ENCODE measurements at places on chromosomes 2 and 18.

DNA sequence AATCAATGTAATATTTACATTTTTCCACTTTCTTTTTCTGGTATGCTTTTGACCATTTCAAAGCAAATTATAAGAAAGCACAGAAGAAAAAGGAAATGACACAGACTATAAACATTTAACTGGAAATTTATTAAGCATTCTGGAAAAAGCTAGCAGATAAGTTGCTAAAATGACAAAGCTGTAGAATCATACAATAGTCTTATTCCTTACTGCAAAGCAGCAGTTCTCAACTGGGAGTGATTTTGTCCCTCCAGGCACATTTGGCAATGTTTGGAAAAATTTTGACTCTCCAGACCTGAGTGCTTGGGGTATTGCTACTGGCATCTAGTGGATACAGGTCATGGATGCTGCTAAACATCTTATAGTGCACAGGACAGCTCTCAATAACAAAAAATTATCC is 75.1 kb downstream of the MBD5 start:
- DNase-seq, result no peak

DNA sequence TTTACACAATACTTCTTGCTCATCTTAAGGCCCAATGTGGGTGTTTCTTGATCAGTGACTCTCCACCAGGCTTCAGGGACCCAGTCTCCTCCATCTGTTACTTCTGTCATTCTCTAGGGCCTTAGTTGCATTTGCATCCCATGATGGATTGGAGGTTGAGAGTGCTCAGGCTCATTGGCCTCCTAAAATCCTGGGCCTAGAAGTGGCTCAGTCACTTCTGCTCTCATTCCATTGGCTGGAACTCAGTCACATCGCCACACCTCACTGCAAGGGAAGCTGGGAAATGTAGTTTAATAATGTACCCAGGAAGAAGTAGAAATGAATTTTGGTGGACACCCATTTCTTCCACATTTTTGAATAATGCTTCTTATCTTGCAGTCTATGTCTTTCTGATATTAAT is 223.5 kb downstream of the HRH4 start:
- DNase-seq, result no peak

DNA sequence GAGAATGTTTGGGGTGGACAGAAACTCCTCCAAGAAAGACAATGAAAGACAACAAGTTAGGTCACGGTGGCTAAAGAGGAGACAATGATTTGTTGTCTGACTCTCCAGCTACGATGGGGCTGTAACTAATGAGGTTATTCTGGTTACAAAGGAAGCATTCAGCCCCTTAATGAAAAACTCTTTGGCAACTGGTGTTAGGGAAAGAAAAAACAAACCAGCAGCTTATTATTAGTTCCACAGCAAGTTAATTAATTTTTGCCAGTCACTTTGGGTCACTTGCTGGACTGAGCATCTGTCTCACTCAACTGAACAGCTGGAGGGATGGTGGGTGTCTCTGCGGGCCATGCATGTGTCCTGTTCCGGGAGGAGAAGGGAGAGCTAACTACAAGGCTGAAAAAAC is 263.7 kb downstream of the ALK start:
- no peak for DNase-seq

DNA sequence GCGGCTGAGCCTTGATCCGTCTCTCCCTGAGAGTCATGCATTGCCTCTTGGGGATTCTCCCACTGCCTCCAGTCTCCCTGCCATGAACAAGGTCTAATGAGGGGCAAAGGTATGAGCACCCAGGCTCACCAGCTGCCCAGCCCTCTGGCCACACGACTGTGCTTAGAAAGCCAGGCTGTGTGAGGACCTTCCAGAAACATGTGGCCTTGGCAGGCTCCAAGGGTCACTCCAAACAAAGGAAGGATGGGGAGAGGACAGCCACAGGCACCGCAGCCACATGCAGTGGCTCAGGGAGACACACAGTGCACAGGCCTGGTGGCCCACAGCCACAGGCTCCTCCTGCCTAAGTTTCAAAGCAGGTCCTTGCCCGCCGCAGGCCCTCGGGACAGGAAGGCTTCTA is 35.8 kb downstream of the TGFA start:
- DNase-seq, result no peak

DNA sequence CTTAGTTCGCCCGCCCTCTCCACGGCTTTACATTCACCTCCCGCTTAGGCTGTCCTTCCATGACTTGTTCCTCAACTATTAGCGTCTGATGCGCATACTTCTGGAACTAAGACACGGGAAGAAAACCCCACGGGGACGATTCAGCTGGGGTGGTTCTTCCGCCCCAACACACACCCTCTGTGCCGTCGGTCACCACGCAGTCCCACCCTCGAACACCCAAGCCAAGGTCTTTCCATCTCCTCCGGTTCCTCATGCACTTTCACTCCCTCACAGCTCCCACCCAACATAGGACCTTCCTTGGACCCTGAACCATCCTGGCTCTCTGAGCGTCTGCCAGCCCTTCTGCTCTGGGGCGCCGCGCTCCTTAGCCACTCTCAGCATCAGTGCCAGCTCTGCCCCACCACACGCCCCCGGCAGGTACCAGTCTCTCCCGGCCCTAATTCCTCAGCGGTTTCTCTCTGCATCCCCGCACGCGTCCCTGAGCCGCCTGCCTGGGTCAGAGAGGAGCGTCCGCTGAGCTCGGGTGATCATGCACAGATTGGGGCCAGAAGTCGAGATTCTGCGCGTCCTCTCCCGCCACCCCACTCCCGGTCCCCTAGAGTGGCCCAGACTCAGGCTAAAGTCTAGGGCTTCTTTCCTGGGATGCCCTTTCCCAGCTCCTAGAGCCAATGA is 522 bp upstream of the SRD5A2 start:
- DNase-seq, result no peak

DNA sequence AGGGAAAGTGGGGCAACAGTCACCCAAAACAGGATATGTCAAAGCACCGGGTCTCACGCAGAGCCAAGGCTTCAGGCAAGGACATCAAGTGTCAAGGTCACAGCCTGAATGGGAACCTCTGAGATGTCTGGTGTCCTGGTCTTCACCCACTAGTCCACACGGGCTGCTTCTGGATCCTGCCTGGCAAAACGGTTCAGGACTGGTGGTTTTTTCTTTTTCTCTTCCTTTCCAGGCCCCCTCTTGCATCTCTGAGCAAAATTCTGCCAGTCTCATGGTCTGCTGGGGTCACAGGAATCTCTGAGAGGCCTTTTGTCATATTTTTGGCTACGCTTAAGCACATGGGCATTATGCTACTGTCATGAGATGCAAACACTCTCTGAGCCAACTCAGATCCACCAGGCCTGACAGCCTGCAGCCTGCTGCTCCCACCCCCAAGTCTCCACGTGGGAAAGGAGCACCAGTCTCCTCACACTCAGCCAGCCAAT is 518.2 kb upstream of the ZEB2 start:
- no peak for DNase-seq

- no peak for DNase-seq
Measured at GRCh38 chr18:10458691-10459090, 4.3 kb downstream of the APCDD1 start.

DNA sequence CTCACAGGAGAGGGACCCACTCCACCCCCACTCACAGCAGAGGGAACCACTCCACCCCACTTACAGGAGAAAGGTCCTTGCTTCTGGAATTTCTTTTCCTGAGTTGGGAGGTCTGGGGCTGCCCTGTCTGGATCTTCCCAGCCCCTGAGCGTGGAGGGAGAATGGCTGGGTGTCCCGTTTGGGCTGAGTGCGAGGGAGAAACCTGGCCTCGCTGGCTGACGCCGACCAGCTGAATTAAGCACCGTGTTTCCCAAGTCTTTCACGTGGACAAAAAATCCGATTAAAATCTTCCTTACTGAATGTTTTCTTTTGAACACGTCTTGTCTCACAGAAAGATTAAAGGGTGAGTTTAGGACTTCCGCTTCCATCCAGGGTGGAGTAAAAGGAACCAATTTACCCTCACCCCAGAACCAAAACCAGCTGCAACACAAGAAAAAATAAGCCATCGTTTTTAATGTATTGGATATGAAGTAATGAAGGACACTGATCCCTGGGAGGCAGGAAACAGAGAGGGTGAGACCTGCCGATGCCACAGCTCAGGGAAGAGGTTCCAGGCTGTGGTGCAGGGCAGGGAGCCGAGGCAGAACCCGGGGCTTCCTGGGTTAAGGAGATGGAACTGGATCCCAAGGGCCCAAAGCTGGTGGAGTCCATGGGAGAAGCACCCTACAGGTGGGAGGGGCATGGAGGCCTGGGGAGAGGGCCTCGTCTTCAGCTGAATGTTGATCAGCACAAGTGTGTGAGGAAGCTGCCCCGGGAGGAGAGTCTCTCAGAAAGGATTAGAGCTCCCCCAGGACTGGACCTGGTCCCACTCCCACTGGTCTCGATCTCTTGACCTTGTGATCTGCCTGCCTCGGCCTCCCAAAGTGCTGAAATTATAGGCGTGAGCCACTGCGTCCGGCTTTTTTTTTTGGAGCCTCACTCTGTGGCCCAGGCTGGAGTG is 60.3 kb downstream of the RTP5 start:
- no peak for DNase-seq

DNA sequence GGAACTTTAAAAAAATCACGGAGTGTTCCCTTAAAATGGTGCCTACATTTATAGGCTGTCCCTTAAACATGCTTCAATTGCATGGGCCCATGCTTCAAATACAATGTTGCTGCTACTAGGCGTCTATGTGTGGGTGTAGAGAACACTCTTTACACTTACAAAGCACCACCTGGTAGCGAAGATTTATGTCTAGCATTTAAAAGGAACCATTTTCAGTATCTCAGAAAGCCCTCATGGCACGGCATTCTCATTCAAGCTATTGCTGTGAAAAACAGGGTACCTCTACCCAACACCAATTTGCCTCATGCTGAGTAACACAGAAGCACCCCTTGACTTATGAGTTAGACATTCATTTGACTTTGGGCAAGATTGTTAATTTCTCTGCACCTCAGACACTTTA is 112.9 kb upstream of the CNTNAP5 start:
- DNase-seq, result no peak

GRCh38 chr2:128103407-128103806 is 12.4 kb downstream of the UGGT1 start:
- DNase-seq, result no peak

GRCh38 chr2:186925514-186925913 is 76.5 kb upstream of the ZSWIM2 start:
- DNase-seq, result no peak

DNA sequence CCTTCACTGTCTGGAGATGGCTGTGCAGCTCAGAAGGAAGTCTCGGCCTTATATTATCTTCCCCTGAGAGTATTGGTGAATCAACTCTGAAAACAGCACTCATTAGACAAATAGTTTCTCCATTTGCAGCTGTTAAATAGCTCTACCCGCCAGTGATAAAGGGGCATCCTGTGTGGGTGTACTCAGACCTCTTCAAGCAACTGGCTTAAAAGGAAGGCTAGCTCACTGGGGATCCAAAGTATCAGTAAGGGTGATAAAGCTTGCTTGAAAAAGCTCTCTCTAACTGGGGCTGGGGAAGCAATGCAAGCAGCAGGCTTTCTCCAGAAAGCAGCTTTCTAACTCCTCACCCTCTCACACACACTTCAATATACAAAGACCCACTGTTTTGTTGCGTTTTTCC is 64.9 kb upstream of the PSMD14 start:
- DNase-seq, result no peak

DNA sequence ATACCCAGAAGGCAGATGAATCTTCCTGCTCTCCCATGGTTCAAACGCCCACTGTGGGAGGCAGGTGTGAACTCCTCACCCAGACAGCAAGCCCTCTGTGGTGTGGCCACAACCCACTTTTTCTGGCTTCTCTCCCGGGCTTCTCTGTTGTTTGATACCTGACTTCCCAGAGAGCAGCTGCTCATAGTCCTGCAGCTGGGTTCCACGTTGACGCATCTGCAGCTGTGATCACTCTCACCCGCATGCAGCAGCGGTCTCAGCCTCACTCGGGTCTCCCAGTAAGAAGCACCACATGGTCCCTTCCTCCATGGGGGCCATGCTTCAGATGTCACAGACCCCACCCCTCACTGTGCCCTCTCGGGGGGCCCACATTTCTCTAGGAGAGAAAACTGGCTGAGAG is 3.5 kb downstream of the ASPRV1 start:
- DNase-seq, result no peak

GRCh38 chr2:45962177-45962921 is 310.9 kb downstream of the PRKCE start:
- no peak for DNase-seq

- no peak for DNase-seq
Measured at GRCh38 chr18:64747803-64748202, 598.9 kb upstream of the LINC00305 start.

- DNase-seq, result no peak
Measured at GRCh38 chr18:49569724-49570123, 7.9 kb downstream of the LIPG start.

GRCh38 chr18:13070460-13070859 is 79.3 kb downstream of the CEP192 start:
- no peak for DNase-seq

DNA sequence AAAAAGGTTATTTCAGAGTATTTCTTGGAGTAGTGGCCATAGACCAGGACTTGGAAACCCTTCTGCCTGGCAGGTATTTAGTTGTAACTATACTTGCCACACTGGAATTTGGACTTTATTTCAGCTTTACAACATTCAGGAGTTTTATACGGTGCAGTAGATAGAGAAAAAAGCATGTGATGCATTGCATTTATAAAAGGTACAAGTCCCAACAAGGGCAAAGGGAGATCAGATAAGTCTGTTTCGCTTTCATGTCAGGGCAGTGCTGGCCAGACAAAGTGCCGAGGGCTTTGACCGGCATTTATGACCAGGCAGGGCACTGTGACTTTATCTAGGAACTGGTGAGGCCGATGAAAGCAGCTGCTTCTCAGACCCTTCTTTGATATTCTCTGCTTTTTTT is 145.4 kb downstream of the RTN4 start:
- DNase-seq, result no peak

DNA sequence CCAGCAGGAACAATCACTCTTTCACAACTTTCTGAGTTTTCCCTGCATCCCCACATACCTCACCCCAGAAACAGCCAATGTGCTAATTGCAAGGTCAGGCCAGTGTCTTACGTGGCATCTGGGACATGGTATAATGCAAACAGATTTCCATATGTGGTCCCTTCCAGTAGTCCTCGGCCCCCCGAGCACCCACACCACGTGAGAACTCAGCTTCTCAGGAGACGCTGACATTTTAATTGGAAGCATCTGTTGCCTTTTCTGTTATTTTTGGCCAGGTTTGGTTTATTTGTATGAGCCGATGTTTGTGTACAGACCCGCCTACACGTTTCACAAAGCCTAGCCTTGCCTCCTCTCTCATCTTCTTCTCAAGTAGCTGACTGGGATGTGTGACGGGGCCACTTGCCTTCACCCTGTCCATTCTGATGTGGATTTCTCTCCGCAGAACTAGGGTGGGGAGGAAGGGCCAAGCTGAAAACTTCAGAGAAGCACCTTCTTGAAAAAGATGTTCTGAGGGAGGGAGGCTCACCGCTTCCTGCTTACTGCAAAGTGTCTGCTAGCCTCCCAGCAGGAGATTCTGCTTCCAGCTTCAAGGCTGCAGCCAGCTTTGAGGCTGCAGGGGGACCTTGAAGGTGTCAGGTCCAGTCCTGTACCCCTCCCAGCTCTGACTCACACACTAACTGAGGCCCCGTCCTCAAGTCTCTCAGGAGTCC is 109.6 kb upstream of the SLC14A2 start:
- DNase-seq, result no peak

DNA sequence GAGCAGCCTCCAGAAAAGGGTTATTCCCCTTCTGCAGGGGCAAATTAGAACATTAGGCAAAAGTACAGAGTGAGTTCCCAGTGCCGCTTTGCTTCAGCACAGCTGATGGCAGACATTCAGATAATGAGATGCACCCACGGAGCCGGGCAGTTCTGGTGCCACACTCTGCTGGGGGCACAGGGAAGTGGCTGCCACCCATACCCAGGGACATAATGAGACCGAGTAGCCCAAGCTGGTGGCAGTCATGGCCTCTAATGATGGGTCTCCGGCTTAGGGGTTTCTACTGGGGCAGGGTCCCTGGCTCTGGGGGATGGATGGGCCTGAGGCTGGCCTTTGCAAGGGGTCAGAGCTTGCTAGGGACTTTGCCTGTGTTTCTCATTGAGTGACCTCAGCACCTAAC is 26.2 kb downstream of the GLI2 start:
- DNase-seq, result no peak
